ENCODE measurements at places on chromosomes 16 and 17.

GRCh38 chr17:4744999-4745969, 5.6 kb upstream of the CXCL16 start:
- no peak overlapping the region for H3K4me3 ChIP-seq
- no peak overlapping the region for H3K27ac ChIP-seq
- H3K27me3 ChIP-seq, result no peaks in the 10 kb centered on the region
- H3K4me1 ChIP-seq, result peaks cover 6% of the 10 kb centered on the region
- no peaks in the 10 kb centered on the region for H3K36me3 ChIP-seq
- peak; percentile 85 for DNase-seq

DNA sequence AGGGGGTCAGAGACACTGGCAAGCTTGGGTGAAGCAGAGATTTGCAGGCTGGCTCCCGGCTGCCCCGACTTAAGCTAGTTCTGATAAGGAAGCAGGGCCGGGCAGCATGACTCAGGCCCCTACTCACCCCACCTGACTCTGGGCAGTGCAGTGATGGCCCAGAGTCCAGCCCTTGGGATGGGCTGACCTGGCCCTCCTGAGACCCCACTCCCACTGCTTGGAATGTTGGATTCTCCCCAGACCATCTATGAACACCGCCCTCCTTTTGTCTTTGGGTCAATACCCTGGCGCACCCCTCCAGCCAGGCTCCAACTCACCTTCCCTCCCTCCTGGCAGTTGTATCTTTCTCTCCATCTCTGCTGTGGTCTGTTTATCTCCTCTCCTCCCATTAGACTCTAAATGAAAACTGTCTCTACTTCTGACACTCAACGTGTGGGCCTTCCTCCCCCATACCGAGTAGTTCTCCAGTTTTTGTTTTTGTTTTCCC, 21.0 kb downstream of the LGALS3BP start:
- H3K36me3 ChIP-seq, result no peaks in the 10 kb centered on the region
- no peaks in the 10 kb centered on the region for H3K4me1 ChIP-seq
- no peak overlapping the region for H3K4me3 ChIP-seq
- H3K27ac ChIP-seq, result no peak overlapping the region
- no peak for DNase-seq
- no peaks in the 10 kb centered on the region for H3K27me3 ChIP-seq

DNA sequence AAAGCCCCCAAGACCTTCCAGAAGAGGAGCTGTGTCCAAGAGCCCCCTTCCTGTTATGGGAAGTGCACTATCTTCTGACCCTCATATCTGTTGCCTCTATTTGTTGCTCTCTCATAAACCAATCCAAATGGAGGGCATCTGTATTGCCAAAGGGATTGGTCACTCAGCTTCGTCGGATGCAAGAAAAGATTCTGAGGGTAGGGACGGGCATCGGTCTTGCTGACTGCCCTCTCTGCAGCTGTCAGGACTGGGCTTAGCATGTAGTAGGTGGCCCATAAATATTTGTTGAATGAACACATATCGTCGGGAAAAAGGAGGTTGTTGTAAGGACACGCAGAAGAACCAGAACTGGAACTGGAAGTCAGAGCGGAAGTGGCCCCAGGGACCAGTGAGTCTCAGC, 44.1 kb downstream of the CCDC42 start:
- DNase-seq, result no peak
- H3K4me3 ChIP-seq, result no peak overlapping the region
- H3K36me3 ChIP-seq, result no peaks in the 10 kb centered on the region
- no peak overlapping the region for H3K27ac ChIP-seq

- H3K27ac ChIP-seq, result peak overlapping the region; percentile 75
- H3K36me3 ChIP-seq, result peaks cover 18% of the 10 kb centered on the region
- H3K4me1 ChIP-seq, result peaks cover 66% of the 10 kb centered on the region
- no peaks in the 10 kb centered on the region for H3K27me3 ChIP-seq
- DNase-seq, result peak; percentile 100
Observed at GRCh38 chr17:44110823-44111633, 12.4 kb downstream of the HDAC5 start.

DNA sequence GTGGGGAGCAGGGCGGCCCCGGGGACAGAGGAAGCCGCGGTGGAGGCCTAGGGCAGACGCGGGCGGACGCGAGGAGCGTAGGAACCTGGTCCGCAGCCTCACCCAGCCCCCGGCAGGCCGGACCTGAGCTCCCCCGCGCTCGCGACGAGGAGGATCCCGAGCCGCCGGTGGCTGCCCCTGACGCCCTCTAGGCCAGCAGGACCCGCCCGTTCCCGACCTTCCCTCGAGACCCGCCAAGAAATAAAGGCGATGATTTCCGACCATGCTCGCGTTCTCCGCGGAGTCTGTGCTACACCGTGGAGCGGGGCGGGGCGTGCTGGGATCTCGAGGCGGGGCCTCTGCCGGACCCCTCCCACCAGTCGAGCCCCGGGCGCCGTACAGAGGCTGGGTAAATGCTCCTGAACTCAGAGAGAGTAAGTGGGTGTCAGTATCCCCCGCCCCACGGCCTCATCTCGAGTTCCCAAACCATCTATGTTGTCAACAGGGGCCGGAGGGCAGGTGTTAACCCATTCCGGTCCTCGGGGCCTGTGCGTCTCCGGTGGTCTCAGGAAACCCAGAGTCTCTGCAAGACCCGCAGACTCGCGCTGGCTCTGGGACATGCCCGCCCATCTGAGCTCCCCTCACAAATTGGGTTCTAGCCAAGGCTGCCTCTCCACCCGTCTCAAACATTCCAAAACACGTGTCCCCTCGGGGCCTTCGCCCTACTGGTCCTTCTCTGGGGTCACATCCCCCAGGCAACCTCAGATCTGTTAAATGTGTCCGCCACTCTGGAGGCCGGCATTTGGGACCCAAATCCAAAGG, 13.7 kb downstream of the SYCE1L start:
- H3K27ac ChIP-seq, result peak overlapping the region; percentile 80
- peak; percentile 69 for DNase-seq
- peaks cover 24% of the 10 kb centered on the region for H3K4me1 ChIP-seq
- H3K36me3 ChIP-seq, result no peaks in the 10 kb centered on the region
- H3K27me3 ChIP-seq, result no peaks in the 10 kb centered on the region

- H3K27me3 ChIP-seq, result no peaks in the 10 kb centered on the region
- H3K27ac ChIP-seq, result peak within 1 kb of the TSS; percentile 86
- DNase-seq, result peak; percentile 93
- no peaks in the 10 kb centered on the region for H3K36me3 ChIP-seq
- peaks cover 28% of the 10 kb centered on the region for H3K4me1 ChIP-seq
- peak within 1 kb of the TSS; percentile 58 for H3K4me3 ChIP-seq
Observed at GRCh38 chr16:4936991-4937781, at the start of gene PPL. Gene PPL (minus strand): TSS chr16:4937148. CDS start chr16:4937045, 103 bp downstream.

DNA sequence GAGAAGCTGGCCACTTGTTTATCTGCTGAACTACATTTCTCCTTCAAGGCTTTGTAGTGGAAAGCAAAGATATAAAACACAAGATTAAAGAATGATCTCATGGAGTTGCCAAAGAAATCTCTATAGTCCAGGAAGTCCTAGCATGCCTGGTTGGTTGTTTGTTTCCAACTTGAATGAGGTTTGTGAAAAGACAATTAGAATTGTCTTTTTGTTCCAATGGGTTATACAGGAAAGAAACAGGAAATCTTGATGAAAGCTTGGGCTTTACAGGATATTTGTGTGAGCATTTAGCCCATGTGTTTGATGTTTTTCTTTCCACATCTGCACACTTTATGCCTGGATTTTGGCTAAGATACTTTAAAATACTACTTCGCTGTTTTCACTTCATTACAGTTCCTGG, 273.4 kb downstream of the CEP112 start:
- DNase-seq, result no peak
- no peaks in the 10 kb centered on the region for H3K27me3 ChIP-seq
- no peak overlapping the region for H3K27ac ChIP-seq
- H3K4me1 ChIP-seq, result peaks cover 8% of the 10 kb centered on the region
- H3K4me3 ChIP-seq, result no peak overlapping the region
- no peaks in the 10 kb centered on the region for H3K36me3 ChIP-seq

GRCh38 chr17:56699186-56699894, 105.8 kb downstream of the NOG start:
- peak; percentile 34 for DNase-seq
- no peak overlapping the region for H3K4me3 ChIP-seq
- peaks cover 5% of the 10 kb centered on the region for H3K4me1 ChIP-seq
- no peaks in the 10 kb centered on the region for H3K36me3 ChIP-seq

DNA sequence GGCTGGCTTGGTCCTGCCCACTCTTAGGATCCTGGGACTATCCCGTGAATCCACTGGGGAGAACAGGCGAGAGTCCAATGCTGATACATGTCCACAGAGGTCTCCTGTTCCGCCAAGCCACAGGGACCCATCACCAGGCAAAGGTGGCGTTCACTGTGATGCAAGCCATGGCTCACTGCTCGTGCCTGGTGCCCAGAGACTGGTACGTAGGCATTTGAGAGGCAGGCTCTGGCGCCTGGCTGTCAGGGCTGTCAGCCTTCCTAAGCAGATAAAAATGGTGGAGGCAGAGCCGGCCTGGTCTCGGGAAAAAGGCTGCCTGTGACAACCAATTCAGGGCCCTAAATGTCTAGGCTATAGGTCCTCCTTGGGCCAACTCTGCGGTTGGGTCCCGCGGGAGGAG, 2329.0 kb downstream of the TP53TG3F start:
- no peak overlapping the region for H3K27ac ChIP-seq
- H3K4me3 ChIP-seq, result no peak overlapping the region
- no peaks in the 10 kb centered on the region for H3K27me3 ChIP-seq
- H3K36me3 ChIP-seq, result no peaks in the 10 kb centered on the region

Measured in upper lobe of left lung (tissue), 6 donors.